Amniotic epithelial cell (primary cell): ENCODE measurements at places on chromosomes 7 and 10.

DNA sequence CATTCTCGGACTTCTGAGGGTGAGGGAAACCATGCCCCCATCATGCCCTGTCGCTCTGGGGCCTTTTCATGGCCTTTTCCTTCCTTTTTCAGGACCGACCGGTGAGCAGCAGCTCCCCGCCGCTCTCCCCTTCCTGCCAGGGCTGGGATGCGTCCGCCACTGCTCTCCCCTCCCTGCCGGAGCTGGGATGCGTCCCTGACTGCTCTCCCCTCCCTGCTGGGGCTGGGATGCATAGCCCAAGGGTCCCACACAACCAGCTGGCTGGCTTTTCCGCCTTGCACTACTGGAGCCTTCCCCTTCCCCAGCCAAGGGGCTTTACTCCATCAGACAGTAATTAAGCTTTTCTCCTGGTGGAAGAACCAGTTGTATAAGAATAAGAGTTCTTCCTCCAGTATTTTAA lies 129.7 kb upstream of the COBL start:
- DNase-seq = no peak

- DNase-seq = no peak
These were observed 23.8 kb downstream of the C10orf105 start for GRCh38 chr10:71695502-71696476.

- no peak for DNase-seq
These were observed 16.0 kb upstream of the PPIF start for GRCh38 chr10:79331226-79331625.

DNA sequence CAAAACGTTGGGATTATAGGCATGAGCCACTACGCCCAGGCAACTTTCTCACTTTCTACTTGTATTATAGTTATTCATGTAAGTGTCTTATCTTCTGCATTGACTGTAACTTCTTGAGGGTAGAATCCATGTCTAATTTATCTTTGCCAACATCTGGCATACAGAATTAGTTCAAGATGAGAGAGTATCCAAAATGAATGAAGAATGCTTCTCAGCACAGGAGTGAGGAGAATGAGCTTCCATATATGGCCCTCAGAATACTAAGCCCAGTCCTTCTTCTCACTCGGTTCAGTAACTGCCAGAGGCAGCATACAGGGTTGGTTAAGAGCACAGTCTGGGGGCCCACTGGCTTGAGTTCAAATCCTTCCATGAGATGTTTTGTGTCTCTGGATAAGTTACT lies 75.0 kb upstream of the LRRC17 start:
- no peak for DNase-seq

GRCh38 chr7:126403040-126403439 lies 849.7 kb downstream of the GRM8 start:
- no peak for DNase-seq

- DNase-seq = no peak
These were observed 7.4 kb downstream of the ELFN1 start for GRCh38 chr7:1677206-1678080.

- DNase-seq = no peak
These were observed 10.3 kb downstream of the ZMIZ1 start for GRCh38 chr10:79079054-79079397.

DNA sequence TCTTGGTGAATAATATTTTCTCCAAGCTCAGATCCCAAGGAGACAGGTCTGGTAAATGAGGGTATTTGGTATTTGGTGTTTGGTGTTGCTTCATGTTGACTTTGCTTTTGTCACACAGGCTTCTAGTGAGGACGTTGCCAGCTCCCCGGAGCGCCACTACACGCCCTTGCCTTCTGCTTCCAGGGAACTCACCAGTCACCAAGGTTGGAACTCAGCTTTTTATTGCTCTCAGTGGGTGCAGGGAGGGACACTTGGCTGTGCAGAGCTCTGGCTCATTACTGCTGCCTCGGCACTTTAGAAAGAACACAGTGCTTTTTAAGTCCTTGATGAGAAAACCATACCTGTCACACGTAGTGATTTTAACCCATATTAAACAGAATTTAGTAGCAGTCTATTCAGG lies 892.9 kb downstream of the LRMDA start:
- no peak for DNase-seq

DNA sequence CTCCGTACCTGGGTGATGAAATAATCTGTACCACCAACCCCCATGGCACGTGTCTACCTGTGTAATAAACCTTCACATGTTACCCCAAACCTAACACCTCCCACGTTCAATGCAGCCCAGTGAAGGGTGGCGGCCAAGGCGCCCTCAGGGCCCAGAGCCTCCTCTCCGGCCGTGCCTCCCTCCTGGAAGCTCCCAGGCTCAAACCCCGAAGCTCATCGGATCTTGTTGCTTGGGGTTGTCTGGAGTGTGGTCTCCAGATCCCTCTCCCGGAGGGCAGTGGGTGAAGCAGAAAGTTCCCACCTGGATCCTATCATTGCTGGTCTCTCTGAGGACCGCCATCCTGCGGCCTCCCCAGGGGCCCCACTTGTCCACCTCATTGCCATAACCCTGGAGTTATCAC lies 9.4 kb upstream of the KNDC1 start:
- no peak for DNase-seq

GRCh38 chr7:79872176-79872575 lies 262.5 kb upstream of the GNAI1 start:
- no peak for DNase-seq

DNA sequence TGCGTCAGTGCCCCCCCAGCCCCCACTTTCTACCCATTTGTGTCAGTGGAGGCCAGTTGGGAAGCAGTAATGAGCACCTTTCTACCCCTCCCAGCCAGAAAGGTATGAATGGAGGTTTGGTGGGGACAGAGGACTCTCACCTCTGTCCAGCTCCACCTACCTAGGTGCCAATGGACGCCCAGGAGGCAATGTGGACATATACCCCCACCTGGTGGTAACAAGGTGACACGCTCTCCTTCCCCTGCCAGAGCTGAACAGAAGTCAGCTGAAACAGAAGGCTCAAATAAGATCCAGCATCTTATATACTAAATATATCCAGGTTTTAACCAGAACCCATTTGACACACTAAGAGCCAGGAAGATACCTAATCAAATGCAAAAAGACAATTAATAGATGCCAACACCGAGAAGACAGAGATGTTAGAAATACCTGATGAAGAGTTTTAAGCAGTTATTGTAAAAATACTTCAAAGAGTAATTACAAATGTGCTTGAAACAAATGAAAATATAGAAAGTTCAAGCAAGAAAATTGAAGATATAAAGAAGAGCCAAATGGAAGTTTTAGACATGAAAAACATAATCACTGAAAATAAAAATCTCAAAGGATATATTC lies 18.4 kb upstream of the SORCS3 start:
- DNase-seq = peak; percentile 13

DNA sequence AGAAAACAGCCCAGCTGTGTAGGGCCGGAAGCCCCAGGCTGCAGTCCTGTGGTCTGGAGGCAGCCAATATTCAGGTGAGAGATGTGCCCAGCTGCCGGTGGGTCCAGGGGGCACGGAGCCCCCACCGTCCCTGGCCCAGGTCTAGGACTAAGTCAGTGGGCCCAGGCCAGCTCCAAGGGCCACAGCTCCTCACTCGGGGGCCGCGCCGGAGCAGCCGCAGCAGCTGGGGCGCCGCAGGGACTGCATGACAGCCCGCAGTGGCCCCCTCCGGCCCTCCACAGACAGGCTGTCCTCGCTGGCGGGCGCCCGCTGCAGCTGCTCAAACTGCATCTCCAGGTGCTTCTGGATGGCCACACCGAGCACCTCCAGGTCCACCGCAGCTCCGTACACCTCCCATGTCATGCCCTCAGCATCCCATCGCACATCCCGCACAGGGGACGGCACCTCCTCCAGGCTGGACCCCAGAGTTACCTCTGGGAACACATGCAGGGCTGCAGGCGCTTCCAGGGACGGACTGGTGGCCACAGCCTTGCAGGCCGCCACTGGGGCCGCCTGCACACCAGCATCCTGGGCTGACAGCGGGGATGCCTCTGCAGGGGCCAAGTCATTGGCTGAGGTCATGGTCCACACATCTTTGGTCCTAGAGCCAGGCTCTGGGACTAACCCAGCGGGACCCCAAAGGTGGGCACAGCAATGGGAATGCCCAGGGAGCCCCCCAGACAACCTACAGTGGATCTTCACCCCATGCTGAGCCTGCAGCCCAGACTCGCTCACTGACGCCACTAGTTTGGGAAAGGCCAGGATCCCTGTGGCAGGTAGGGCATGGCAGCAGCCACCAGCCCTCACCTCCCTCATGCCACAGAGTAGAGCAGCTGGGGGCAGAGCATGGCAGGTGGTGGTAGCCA lies 7.0 kb downstream of the GPRIN2 start:
- no peak for DNase-seq

- no peak for DNase-seq
These were observed 894 bp upstream of the ZSCAN21 start for GRCh38 chr7:100048680-100049079.

DNA sequence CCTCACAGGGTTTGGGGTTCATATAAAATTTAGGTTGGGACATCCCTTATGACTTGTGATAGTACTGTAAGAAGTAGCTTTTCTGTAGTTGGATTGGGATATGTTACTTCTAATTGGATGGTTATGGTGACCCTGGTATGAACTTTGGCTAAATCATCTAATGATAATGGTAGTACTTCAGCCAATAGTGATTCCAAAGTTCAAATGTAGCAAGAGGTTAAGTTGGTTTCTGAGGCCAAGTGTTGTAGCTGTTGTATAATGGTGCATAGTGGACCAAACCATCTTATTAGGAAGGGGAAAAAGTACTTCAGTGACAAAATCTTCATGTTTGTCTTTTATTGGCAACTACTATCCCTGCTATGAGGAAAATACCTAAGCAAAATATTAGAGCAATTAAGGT lies 542.1 kb upstream of the IGFBP3 start:
- DNase-seq = no peak

DNA sequence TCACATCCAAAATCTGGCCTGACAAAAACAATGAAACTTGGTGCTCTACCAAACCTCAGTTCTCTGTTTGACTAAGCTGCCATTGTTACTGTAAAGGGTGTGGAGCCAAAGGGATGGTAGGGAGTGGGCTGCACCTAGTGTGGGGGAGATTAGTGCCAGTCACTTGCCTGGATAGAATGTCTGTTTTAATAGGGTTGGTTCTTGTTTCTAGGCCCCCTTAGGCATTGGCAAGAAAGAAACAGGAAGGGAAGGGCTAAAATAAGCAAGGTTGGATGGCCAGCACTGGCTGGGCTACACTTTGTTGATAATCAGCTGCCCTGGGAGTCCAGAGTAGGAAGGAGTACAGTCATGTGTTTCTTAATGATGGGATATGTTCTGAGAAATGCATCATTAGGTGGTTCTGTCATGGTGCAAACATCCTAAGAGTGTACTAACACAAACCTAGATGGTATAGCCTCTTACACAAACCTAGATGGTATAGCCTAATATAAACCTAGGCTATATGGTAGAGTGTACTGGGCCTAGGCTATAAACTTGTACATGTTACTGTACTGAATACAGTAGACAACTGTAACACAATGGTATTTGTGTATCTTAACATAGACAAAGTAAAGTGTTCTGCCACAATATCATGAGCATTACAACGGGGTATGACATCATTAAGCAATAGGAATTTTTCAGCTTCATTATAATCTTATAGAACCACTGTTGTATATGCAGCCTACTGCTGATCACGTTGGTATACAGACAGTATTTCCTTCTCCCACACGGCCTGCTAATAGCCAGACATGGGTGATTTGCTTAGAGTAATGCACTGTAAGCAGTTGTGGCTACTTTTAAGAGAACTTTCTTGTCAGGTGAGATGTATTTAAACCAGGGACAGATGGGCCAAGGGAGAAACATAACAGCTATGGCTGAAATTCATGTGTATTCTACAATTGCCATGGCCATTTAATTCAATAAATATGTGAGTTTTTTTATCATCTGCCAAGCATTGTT lies 15.4 kb downstream of the BBIP1 start:
- peak; percentile 38 for DNase-seq

DNA sequence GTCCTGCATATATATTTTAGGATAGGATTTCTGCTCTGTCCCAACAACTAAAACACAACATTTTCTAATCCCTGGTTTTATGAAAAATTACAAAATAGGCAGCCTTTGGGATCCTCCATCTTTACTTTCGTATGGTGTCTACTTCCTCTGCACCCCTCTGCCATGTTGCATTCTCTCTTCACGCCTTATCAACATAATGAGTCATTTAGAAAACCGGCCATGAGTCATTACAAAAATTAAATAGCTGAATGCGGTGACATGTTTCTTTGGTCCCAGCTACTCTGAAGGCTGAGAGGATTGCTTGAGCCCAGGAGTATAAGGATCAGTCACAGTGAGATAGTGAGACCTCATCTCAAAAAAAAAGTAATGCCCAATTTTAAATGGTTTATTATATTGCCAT lies 148.1 kb upstream of the CELF2 start:
- peak; percentile 24 for DNase-seq

DNA sequence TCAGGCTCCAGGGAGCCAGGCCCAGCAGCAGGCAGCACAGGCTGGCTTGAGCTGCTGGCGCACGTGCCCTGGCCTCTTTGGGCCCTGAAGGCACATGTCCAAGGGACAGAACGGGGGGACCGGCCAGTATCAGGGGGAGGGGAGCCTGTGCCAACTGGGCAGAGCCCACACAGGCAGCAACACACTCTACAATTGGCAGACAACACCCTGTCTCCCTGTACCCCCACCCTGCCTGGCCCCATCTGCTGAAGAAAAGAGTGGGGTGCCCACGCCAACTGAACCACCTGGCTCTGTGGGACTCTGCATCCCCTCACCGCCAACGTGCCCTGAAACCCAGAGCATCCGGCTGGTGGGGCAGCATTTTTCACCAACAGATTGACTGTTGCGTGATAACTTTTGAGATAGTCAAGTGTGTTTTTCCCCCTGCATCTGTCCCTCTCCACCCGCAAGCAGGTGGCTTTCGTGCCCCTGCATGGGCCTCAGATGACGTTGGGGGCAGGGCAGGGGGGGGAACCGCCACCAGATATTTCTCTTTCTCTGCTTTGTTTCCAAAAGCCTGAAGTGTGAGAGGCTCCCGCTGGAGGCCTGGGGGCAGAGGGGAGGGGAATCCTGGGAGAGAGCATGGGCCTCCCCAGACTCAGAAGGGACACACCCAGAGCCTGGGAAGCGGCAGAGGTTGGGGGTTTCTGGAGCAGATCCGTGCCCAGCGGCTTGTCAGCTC lies 21.8 kb downstream of the SLIT1 start:
- no peak for DNase-seq

DNA sequence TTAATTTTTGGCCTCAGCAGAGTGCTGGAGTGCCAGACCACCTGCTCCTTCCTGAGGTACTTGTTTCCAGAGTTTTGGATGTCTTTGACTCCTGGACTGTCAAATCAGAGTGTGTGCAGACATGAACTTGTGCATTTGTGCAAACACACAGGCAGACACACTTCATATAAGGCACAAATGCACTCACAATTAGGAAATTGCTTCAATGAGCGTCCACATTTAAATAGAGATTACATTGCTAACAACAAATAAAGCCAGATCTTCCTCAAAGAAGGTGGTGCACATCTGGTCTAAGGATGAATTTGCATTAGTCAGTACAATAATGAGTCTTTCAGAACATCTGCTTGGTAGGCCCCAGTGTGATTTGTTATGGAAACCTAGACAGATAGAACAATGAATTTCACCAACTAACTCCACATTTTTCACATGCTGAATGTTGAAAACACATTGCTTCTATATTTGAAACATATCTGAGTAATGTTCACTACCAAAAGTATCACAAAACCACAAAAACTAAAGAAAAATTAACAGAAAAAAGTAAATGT lies 266.7 kb upstream of the INHBA start:
- peak; percentile 68 for DNase-seq

GRCh38 chr7:15593382-15593781 lies 31.6 kb upstream of the AGMO start:
- no peak for DNase-seq
